ENCODE measurements at places on chromosomes 16 and 17. TPM values are rescaled to one million over a fixed set of nuclear protein-coding genes. Genes with fewer than 3 reads are reported as not detected.

GRCh38 chr17:39701012-39701783 is 1.3 kb downstream of the ERBB2 start:
- DNase-seq = no peak
- H3K27me3 ChIP-seq = peaks cover 37% of the 10 kb centered on the region
- no peaks in the 10 kb centered on the region for H3K36me3 ChIP-seq
- no peak overlapping the region for H3K4me3 ChIP-seq
- H3K27ac ChIP-seq = no peak overlapping the region

GRCh38 chr17:40623419-40624210 is 24.0 kb downstream of the SMARCE1 start:
- peaks cover 5% of the 10 kb centered on the region for H3K36me3 ChIP-seq
- no peak for DNase-seq
- H3K27ac ChIP-seq = peak overlapping the region; percentile 74
- H3K27me3 ChIP-seq = no peaks in the 10 kb centered on the region
- H3K4me1 ChIP-seq = peaks cover 62% of the 10 kb centered on the region

Gene EVI2B
- total RNA-seq = 28.0 TPM

Gene FBXW10B
- 1.5 TPM for total RNA-seq

Data from activated T-cell treated with anti-CD3 and anti-CD28 coated beads, Interleukin-2, amount 50 U/mL, for 72 hours (primary cell).